ENCODE measurements at places on chromosomes 5 and 9.

- no peak for DNase-seq
These were observed 41.2 kb upstream of the COL15A1 start for GRCh38 chr9:98902516-98902915.

DNA sequence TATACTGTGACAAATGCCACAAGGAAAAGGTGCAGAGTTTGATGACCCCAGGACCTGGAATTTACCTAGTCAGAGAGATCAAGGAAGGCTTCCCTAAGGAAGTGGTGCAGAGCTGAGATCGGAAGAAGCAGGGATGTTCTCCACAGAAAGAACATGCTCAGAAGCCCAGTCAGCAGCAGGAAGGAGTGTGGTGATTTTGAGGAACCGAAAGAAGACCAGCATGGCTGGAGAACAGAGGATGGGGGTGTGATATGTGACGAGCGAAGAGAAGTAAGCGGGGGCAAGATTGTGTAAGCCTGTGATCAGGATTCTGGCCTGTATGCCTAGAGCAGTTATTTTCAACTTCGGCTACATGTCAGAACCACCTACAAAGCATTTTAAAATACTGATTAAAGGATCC lies 18.7 kb upstream of the PIK3R1 start:
- peak; percentile 39 for DNase-seq

DNA sequence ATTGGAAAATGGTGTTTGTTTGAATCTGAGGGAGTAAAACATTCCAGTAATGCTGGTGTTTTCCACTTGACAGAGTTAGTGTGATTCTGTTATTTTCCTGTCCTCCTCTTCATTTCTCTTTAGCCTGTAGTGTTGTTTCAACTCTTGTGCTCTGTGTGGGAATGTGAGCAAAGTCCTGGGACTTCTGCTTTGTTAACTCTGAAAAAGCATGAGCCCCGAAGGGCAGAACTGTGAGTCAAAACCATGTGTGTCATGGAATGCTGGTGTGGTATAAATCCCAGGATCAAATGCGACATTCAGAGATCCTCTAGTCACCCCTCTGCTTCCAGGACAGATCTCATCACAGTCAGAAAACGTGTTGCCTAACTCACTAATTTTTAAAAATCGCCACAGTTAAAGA lies 8.9 kb downstream of the F2R start:
- DNase-seq, result no peak

- DNase-seq, result no peak
These were observed 535.0 kb upstream of the CDH18 start for GRCh38 chr5:20522905-20523482.

DNA sequence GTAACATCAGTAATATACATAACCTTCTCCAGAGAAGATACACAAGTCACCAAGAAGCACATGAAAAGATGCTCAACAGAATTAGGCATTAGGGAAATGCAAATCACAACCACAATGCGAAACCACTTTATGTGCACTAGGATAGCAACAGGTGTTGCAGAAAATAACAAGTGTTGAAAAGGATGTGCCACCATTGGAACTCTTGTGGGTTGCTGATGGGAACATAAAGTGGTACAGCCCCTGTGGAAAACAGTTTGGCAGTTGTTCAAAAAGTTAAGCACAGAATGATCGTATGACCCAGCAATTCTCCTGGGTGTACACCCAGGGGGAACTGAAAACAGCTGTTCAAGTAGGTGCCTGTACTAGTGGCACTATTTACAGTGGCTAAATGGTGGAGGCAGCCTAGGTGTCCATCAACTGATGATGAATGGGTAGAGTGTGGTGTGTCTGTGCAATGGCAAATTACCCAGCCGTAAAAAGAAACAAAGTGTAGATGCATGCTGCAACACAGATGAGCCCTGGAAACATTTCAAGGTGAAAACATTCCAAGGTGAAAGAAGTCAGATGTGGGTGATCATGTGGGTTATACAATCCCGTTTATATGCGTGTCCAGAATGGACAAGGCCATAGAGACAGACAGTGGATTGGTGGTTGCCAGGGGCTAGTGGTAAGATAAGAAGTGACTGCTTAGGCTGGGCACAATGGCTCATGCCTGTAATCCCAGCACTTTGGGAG lies 27.2 kb downstream of the CCDC69 start:
- DNase-seq, result no peak

DNA sequence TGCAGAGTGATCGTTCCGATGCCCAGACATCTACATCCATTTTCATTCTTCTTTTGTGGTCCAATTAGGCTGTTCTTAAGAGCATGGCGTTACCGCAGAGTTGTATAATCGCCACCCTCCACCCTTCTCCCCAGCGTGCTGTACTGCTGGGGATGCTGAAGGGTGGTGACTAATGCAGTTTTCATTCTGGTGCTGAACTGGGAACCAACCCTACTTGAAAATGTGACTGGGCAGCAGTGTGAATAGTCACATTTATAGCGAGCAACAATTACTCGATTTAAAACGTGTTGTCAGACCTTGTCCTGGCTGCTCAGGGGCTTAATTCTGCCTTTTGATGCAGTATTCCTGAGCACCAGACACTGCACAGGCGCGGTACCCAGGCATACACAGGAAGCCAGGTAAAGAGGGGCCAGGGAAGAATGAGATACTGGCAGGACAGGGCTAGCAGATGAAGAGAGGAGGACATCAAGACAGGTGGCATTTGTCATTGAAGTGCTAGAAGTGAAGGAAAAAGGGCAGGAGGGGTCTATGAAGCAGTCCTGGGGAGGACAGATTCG lies 719 bp upstream of the ISCA1 start:
- peak; percentile 33 for DNase-seq

GRCh38 chr5:133552925-133553525 lies 59.3 kb downstream of the FSTL4 start:
- DNase-seq, result peak; percentile 9

GRCh38 chr5:20470997-20471396 lies 483.0 kb upstream of the CDH18 start:
- no peak for DNase-seq

DNA sequence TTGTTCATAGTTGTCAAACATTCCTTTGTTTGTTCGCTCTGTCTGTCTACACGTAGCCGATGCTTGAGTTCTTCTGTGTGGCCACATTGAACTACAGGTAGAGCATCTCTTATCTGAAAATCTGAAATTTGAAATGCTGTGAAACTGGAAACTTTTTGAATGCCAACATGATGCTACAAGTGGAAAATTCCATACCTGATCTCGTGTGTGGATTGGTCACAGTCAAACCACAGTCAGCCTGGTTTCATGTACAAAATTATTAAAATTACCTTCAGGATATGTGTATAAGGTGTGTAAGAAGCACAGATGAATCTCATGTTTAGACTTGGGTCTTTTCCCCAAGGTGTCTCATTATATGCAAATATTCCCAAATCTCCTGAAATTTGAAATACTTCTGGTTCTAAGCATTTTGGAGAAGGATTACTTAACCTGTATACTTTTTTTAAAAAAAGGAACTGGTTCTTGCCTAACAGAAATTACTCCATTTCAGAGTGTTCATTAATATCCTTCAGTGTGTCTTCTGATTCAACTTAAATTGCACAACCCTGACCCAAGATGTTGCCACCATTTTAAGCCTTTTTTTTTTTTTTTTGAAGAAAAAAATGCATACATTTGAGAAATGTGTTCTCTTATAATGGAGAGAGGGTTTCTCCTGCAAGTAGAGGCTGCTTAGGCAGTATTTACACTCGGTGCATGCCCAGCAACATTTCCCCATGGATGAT lies 254.3 kb downstream of the MAST4 start:
- DNase-seq, result no peak

- DNase-seq, result no peak
These were observed 185.1 kb downstream of the ADAMTSL1 start for GRCh38 chr9:18658804-18659705.

DNA sequence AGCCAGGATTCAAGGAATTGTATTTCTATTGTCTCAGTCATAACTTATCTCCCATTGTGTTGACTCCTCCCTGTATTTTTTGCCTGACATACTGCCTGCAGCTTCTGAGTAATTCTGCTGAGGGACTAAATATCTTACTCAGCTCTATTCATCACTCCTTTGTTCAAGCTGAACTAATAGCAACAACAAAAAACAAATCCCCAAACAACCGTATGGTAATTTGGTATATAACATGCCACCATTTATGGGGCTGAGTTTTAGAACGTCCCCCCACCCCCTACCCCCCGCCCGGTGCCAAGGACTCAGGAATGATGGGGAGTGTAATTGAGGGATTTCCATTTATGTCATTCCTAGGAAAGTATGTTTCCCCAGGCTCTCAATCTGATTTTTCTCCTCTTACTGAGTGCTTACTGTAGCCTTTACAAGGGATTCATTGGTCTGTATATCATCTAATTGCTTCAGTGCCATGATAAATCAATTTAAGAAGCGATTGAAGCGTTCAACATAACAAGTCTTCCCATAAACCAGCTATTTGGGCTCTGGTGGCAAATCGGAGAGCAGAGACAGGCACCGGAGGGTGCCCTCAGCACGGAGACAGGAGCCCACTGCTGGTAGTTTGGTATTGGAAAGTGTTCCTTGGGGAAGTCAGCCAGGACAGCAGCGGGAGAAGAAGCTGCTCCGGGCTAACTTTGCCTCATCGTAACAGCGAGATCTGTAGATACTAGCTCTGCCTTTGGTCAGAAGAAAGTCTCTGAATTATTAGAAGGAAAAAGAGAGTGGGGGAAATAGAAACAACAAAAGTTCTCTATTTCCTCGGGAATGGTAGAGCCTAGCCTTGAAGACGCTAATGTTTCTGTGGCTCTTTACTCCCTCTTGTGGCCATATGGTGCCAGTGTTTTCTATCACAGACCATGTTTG lies 40.7 kb upstream of the HSD17B4 start:
- DNase-seq, result peak; percentile 21

DNA sequence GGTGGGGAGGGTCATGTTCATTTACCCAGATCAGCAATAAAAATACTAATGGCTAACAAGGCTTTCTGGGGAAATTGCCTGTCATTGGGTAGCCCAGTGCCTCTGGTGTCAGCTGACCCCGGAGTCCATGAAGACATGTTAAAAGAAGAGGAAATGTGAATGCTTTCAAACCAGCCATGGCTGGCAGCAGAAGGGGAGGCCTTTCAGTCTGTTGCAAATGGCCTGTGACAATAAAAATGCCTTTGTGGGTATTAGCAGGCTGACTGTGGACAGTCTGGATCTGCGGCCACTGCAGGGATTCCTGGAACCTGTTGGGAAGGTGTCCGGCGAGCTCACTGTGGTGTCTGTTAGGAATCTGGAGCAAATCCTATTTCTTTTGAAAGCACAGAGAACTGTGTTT lies 7.5 kb downstream of the ABL1 start:
- DNase-seq, result no peak

GRCh38 chr5:81817086-81817485 lies 66.2 kb upstream of the SSBP2 start:
- peak; percentile 22 for DNase-seq

DNA sequence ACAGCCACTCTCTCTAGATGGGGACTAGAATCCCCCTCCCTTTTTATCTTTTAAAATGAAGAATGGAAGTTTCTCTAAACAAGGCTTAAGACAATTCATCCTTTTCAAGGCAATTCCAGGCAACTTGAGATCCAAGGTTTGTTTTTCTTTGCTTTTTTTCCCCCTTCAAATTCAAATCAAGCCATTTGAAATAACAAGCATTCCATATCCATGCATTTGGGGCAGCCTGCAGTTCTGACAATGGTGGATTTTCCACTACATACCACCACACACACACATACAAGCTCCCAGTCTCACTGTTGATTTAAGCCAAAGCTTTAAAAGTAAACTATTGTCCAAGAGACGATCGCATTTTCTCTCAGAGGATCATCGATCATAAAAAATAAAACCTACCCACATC lies 424 bp downstream of the INSYN2B start:
- DNase-seq, result no peak

DNA sequence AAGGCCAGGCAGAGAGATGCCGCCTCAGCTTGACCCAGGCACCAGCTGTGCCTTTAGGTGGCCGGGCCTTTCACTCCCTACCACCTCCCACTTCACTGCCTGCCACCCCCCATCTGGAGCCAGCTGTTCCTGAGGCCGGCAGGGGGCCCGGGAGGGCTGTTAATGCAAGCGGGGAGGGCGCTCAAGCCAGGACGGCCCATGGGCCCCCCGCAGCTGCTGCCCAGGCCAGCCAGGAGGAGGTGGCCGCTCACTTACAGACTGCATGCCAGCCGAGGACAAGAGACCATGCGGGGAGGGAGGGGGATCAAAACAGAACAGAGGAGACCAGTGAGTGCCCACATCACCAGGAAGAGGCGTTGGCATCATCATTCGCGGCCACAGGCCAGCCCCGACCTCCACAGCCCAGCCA lies 4.5 kb downstream of the ABCA2 start:
- peak; percentile 47 for DNase-seq

- no peak for DNase-seq
These were observed 14.2 kb upstream of the LVRN start for GRCh38 chr5:115948091-115948534.

DNA sequence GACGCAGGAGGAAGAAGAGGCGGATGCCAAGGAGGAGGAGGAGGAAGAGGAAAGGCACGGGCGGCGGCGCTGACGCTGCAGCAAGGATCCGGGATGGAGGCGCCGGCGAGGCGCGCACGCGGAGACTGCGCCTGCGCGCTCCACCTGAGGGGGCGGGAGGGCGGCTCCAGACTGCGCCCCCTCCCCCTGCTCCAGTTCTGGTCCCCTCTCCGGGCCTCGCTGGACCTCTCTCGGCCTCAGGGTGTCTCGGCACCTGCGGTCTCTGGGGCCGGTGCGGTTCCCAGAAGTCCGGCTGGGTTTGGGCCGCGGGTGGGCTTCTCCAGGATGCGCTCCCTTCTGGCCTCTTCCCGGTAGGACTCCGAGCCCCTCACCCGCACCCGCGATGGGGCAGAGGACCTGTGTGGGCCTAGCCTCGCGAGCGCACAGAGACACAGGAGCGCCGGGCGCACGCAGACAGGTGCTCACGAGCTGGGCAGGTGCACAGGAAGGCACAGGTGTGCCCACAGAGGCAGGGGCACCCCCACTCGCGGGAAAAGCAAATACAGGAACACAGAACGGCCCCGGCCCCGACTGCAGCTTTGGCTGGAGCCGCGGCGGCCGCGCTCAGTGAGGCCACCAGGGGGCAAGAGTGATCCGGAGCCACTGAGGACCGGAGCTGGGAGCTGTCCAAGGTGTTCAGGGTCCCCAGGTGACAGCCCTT lies at the start of gene NPDC1:
TSS of gene NPDC1 (minus strand) at position 90 of the 700 bp plus-strand sequence. CDS start 188 bp downstream, outside the sequence.
- peak; percentile 67 for DNase-seq

GRCh38 chr5:107516452-107517184 lies 154.1 kb downstream of the EFNA5 start:
- no peak for DNase-seq

DNA sequence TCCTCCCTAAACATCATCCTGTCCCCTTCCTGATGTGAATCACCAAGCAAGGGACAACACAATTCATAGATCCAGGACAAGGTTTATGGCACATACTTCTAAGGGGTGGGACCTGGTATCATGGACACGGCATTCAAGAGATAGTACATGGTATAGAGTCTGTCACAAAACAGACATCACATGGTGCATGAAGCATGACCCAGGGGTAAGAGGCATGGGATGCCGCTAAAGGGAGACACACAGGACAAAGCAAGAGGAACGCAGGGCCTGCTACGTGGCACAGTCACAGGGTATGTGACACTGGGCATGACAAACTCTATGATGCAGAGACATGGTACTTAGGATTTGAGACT lies 20.7 kb downstream of the GSN start:
- DNase-seq, result no peak

- DNase-seq, result no peak
These were observed 332.0 kb downstream of the TMEM161B start for GRCh38 chr5:87936667-87937066.

- DNase-seq, result no peak
These were observed 157.2 kb upstream of the DMRT1 start for GRCh38 chr9:684054-684890.

Data from hypothalamus (tissue), 51 donors.